ENCODE measurements at places on chromosomes 4 and X.

DNA sequence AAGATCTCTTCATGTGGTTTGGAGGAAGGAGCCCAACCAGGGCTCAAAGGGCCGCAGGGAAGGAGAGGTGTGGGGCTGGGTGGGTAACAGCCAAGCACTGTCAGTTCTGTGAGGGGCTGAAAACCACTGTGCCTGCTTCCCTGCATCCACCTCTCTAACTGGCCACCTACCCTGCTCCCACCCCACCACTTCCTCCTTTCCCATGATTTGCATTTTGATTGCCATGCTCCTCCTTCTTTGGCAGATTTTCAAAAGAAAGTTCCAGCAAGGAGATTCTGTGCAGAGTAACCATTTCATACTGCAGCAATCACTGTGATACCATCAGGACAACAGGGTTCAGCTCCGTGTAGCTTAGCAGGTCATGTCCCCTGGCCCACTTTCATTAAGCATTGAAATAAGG lies 1.8 kb downstream of the ZNF674 start:
- no peak for DNase-seq

- DNase-seq = no peak
Observed at GRCh38 chr4:165177725-165178666, 29.4 kb upstream of the KLHL2 start.

DNA sequence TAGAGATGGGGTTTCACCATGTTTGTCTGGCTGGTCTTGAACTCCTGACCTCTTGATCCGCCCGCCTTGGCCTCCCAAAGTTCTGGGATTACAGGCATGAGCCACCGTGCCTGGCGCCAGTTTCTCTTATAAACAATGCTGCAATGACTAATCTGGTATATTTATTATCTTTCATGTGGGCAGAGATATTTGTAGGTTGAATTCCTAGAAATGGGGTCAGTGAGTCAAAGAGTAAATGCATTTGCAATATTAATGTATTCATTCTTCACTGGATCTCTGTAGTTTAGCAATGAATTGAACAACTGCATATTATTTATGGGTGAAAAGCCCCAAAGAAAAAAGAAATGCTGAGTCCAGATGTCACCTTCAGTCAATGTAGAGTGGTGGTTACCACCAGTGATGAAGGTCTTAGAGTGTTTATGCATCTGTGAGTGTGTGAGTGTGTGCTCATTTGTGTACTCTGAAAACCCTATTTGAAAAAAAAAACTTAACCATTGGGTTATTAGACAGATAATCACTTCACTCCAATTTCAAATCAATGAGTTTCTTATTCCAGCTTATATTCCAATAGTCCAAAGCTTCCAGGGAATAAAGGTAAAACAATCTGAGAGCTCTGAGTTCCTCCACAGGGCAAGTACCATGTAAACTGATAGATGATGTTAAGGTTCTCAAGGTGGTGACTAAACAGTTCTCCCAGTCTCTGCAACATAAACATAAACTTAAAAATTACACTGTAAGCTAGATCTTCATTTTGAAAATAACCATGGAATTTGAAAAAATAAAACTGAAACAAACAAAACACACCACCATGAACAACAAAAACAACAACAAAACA lies 22.6 kb upstream of the CD38 start:
- DNase-seq = no peak

DNA sequence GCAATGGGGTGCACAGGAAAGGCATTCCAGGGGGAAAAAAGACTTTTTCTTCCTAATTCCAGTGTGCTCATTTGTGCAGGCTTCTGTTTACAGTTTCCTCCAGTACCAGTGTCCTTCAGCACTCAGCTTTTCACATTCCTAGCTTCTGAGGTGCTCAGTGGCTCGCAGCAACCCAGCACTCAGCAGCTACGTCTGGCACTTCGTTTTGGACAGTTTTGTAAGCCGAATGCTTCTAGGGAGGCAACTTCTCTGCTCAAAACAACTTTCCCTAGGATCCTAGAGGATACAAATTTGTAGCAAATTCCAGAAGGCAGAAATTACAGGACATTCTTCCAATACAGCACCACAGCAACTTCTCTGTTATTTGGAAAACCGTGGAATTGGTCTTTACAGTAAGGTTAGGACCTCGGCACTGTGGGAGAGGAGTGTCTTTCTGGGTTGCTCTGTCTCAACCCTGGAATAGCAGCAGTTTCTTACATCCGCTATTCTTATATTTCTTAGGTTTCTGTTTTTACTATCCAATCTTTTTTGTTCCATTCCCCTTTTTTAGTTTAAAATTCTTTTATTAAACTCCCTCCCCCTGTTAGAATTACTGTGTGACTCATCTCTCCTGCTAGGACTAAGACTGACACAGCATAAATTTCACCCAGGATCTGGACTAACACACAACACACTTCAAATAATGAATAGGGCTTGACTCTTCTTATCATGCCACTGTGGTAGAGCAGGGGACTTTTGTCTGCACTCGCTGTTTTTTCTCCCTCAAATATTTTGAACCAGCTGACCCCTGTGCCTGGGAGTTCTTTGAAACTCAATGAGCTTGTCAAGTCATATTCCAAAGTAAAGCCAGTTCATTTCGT lies 1314.7 kb downstream of the FSTL5 start:
- no peak for DNase-seq

GRCh38 chrX:150731795-150732194 lies 38.6 kb downstream of the MTMR1 start:
- no peak for DNase-seq

GRCh38 chr4:36255577-36255976 lies 11.3 kb upstream of the ARAP2 start:
- no peak for DNase-seq

DNA sequence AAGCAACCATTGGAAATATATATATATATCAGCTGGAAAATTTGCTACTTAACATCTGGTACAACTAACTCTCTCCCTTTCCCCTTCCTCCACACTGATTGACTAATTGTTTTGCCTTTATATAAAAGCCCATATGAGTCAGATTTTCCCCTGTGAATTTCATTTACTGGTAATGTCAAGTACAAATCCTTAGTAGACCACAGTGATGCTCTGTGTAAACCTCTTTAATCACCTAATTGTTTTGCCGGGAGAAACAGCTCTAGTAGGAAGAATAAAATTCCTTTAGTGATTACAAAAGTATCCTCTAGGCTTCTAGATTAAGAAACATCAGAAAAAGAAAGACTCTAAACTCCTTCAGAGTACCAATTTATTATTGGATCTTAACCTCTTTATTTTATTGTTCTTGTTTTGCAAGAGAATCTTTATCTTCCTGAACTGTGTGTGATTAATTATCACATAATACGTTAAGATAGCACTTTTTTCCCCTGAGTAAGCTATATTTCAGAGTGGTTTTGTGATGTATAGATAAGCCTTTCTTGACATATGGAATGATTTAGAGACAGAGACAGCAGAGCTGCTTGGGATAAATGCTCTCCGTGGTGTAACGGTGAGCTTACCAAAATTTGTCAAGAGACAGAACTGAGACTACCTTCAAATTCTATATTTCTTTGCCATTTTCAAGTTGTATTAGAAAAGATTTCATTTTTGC lies 1606.4 kb upstream of the TENM3 start:
- no peak for DNase-seq

DNA sequence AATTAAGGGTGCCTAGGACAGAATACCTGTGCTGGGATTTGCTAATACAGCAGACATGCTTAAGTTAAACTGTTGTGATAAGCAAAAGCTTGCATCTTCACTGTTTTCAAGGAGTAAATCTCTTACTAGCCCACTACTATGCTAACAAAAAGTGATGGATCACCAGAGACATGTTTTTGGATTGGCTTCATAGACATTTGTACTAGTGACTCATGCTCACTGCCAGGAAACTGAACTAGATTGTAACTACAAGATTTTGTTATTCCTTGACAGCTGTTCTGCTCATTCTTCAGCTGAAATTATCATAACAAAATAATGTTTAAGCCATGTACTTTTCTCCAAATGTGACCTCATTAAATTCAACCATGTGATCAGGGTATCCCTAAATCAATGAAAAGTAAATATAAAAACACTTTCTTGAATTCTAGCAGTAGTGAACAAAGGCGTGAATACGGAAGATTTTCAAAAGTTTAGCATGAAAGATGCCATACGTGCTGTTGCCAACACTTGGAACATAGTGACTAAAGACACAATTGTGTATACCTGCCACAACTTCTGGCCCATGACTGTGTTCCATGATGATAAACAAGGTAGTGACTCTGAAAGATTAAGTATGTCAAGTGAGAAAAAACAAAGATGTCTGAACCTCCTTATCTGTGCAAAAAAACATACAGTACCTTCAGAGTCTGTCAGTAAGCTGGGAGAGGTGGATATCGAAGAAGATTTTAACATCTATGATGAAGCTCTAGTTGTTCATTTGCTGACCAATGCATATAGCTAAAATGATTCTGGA lies 154.0 kb downstream of the BTC start:
- DNase-seq = no peak

All from heart left ventricle (tissue), 16 donors.